Cortex of kidney (tissue), 1 donor: ENCODE measurements at places on chromosomes 1 and 21.

GRCh38 chr1:206059355-206059915 lies 6.5 kb downstream of the RHEX start:
- DNase-seq: no peak

DNA sequence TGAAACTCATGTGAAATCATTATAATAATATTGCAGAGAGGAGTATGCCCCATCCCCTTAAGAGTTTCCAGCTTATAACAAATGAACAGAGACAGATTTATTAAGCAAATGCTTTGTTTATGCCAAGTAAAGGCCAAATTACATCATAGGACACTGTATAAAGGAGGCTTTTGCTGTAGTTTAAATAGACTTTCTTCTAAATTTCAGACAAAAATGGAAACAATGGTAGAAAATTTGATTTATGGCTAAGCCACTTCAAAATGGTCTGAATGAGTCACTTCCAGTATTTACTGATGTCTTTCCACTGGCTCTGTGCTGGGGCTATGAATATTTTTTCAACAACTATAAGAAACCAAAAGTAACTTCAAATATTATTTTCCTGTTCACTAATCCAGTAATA lies 81.1 kb upstream of the ST6GALNAC5 start:
- DNase-seq: no peak

GRCh38 chr1:13830170-13830569 lies 130.2 kb downstream of the PRDM2 start:
- DNase-seq: no peak

- DNase-seq: no peak
Measured at GRCh38 chr1:216293683-216294082, 129.6 kb downstream of the USH2A start.

DNA sequence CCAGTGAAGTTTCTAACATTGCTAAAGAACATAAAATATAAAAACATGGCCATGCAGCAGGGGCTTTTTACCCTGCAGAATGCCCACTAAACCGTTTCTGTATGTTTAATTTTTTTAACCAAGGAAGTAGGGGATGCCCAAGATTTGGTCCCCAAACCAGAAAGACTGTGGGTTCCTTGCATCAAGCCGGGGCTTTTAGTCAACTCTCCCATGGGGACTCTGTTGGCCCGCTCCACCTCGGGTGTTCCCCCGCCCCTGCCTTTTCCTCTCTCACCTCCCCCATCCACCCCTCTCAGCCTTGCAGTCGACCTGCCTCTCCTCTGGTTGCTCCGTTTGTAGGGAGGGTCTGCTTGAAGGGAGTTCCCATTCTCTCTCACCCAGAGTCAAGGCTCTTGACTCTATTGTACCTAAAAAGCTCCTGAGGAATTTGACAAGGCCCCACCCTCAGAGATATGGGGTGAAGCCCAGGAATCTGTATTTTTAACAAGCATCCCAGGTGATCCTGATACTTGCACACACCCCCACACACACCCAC lies 117.5 kb downstream of the TOMM20 start:
- no peak for DNase-seq

DNA sequence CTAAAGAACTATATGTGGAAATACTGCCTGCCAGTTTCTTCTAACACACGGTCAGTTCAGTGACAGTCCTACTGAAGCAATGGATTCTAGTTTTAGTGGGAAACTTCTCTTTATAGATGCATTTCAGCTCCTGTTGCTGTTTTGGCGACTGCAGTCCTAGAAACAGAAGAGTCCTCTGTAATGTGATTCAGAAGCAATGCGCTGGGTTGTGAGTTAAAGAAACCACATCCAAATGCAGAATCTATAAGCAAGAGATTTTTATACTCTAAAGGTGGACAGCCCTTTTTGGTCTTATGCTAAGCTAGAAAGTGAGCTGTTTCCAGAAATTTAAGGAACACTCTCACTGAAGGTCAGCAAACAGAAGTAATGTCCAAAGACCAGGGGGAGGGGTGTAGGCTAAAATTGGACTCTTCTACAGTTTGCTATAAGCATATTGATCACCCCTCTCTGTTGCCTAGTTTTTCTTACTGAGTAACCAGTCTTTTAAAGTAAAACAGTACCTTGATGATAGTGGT lies 30.8 kb downstream of the DUSP10 start:
- no peak for DNase-seq

- no peak for DNase-seq
Measured at GRCh38 chr1:208254376-208254775, 10.2 kb upstream of the PLXNA2 start.
